ENCODE measurements at places on chromosomes 1 and 21.

DNA sequence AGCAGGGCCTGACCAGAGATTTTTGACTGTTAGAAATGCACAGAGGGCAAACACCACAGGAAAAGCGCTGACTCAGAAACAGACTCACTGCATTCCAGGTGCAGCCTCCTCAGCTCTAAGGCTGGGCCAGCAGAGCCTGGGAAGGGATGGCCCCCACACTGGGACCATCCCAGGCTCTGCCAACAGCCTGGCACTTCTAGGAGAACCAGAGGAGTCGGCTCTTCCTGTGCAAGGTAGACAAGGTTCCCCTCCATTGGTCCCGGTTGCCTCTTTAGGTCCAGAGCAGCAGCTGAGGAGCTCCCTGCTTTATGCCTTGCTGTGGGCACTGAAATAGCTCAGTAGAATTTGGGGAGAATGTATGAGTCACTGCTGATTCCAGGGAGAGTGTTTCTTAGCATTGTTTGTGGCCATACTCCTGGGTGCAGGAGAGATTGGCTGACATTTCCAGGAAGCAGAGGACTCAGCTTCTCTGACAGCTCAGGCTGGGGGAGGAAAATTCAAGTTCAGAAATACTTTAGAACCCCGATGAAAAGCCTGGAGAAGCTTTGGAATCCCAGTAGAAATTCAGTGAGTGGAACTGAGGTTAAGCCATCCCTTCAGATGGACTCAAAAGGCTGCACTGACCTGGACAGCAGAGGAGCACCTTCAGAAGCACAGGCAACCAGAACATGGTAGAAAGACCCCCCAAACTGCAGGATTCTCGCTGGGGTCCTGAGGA lies 19.7 kb downstream of the PRAMEF1 start:
- DNase-seq = no peak

GRCh38 chr1:95380909-95381308 lies 146.9 kb downstream of the RWDD3 start:
- DNase-seq = no peak

GRCh38 chr1:55898181-55898580 lies 681.2 kb downstream of the PLPP3 start:
- DNase-seq = no peak

GRCh38 chr1:117014209-117014608 lies 12.6 kb downstream of the CD101 start:
- DNase-seq = no peak

DNA sequence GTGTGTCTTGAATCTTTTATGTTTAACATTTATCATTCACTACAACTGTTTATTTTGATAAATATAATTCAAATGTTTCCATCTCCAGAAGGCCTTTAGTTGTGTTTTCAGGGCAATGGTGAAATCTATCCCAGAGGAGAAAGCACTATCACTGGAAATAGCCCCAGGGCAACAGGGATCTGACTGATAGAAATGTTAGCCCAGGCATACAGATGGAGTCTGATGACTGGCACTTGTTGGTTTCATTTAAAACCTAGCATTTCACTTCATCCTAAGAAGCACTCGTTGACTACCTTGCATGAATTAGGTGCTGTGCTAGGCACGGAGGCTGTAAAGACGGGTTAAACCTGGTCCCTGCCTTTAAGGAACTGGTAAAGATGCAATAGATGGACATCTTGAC lies 103.1 kb downstream of the C1orf21 start:
- DNase-seq = no peak

GRCh38 chr1:108059945-108060344 lies 95.0 kb upstream of the VAV3 start:
- DNase-seq = no peak

DNA sequence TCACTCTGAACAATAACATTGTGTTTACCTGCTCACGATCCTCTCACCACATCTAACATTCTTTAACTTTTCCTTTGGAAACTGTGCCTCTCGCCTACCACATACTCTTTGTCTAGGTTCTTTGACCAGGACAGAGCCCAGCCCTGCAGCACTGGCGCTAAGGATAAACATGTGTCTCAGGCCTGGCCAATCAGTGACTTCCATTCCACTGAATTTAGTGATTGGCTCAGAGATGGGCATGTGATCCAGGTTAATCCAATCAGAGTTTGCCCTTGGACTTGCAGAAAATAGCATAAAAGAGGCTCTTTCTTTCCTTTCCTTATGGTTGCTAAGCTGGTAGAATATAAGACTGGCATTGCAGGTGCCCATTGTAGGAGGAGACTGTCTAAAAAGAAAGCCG lies 605.7 kb downstream of the MATN1 start:
- DNase-seq = no peak

DNA sequence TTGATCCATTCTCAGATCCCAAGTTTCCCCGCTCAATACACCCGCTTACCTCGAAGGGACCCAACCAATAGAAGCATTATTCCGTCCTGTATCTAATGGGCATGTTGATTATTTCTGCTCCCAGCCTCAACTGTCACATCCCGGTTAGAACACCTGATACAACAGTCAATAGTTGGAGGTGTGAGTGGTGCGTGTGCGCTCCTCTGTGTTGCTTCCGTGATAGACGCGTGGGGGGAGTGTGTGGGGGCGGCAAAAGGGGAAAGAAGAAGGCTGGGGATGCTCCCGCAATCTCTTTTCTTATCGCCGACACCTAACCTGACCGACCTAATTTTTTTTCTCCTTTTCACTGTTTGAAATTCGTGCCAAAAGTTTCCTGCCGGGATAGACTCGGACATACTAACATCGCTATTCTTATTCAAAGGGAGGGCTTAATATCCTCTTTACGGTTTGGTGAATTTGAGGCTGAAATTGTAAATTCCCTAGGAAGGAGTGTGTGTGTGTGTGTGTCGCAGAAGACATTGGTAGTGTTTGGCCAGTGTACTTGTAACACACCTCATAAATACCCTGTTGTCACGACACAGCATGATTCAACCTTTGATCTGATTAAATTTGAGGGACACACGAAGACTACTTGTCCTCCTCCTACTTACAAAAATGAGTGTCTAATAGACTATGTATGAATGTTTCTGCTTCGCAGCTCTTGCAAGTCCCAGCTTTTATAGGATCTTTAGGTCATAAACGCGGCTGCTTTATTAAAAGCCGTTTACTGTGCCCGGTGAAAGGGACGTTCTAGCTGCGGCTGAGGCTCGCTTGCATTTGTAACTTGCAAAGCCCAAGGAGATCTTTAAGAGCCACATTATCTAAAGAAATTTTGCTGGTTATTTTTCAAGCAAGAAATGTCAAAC lies 1.5 kb upstream of the PROX1 start:
- peak; percentile 27 for DNase-seq

GRCh38 chr1:188889166-188889565 lies 1588.5 kb downstream of the BRINP3 start:
- no peak for DNase-seq

DNA sequence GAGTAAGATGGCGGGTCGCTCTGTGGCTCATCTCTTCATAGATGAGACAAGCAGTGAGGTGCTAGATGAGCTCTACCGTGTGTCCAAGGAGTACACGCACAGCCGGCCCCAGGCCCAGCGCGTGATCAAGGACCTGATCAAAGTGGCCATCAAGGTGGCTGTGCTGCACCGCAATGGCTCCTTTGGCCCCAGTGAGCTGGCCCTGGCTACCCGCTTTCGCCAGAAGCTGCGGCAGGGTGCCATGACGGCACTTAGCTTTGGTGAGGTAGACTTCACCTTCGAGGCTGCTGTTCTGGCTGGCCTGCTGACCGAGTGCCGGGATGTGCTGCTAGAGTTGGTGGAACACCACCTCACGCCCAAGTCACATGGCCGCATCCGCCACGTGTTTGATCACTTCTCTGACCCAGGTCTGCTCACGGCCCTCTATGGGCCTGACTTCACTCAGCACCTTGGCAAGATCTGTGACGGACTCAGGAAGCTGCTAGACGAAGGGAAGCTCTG lies 2.4 kb downstream of the TNFAIP8L2 start:
- no peak for DNase-seq

- no peak for DNase-seq
These were observed 9.1 kb upstream of the IRF2BP2 start for GRCh38 chr1:234619071-234619480.

GRCh38 chr21:17610911-17611310 lies 1.8 kb downstream of the BTG3 start:
- peak; percentile 16 for DNase-seq

DNA sequence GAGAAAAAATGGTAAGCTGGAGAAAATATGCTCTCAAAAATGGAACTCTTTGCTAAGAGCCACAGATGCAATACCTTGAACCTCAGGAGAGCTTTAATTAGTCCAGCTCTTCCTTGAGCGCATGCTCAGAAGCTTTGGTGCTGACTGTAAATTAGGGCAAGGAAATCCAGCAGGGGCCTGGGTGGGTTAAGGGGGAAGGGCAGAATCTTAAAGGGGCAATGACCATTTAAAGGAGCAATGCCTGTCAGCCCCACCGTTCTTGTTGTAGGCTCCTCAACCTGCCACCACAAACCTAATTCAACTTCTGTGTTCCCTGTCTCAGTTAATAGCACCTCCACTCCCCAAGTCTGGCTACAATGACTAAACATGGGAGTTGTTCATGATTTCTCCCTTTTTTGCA lies 6.8 kb upstream of the SLC22A15 start:
- DNase-seq = no peak

DNA sequence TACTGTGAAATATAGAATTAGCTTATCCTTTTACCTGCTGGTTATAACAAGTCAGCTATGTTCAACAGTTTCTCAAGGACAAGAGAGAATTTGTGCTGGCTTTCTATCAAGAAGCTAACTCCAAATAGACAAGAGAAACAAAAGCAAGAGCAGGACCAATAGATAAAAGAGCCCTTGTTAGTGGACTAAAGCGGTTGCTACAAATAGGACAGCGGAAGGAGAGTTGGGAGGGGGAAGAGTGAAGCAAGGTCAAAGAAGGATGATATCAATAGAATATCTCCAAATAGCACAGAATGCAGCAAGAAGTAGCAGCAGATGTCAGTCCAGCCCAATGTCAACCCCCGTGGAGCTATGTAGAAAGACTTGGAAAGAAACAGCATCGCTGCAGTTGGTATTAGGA lies 53.0 kb upstream of the AKT3 start:
- DNase-seq = peak; percentile 78

GRCh38 chr1:26300578-26301275 lies 5.7 kb downstream of the UBXN11 start:
- no peak for DNase-seq

DNA sequence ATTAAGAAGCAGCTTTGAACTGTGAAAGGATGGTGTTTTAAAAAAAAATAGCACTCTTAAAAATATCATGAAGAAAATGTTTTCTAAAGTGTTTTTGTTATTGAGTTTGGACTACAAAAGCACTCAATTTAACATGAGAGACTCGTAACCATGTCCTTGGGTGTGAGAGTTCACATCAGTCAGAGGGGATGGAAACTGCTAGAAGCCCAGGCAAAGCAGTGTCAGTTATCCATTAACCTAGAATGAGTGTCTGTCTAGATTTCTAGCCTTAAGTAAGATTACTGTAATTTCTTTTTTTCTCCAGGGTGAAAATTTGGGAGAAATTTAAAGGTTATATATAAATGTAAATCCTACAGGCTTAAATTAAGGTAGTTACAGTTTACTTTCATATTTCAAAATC lies 31.7 kb downstream of the SLC5A9 start:
- DNase-seq = no peak

DNA sequence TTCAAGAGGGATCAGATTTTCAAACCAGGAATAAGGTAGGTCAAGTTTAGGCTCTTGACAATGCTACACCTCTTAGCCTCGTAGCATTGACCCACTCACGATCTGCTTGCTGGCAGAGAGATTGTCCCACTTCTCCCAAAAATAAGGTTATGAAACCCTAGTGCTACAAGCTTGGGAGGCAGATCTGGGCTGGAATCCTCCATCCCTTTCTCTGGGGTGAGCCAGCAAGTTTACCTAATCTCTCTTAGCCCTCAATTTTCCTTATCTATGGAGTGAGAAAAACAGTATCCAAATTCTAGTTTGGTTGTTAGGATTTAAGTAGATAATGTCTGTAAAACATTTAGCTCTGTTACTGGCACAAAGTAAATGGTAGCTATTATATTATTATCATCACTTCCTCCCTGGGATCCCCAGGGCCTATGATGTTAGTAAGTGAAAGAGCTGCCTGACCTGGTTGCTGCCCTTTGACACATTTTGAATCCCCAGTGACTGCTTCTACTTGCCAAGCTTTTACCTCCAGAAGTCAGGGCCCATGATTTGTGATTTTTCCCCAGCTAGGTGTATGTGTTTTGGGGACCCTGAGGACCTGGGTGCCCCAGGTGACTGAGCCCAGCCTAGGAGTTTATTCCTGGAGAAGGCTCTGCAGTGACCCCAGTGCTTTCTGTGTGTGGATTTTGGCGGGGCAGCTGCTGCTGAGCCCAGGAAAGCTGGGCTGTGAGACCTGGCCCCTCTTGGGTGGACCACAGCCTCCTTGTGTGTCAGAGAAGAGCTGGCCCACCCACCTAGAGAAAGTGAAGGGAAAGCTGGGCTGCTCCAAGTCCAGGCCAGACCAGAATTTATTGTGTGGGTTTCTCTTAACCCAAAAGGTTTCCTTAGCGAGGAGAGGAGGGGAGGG lies 48.2 kb upstream of the VANGL1 start:
- no peak for DNase-seq

- DNase-seq = no peak
These were observed 39.9 kb upstream of the SMYD2 start for GRCh38 chr1:214241060-214241459.

GRCh38 chr1:99279525-99279924 lies 15.2 kb downstream of the PLPPR4 start:
- DNase-seq = no peak

GRCh38 chr1:8456308-8456912 lies 138.5 kb downstream of the SLC45A1 start:
- no peak for DNase-seq

DNA sequence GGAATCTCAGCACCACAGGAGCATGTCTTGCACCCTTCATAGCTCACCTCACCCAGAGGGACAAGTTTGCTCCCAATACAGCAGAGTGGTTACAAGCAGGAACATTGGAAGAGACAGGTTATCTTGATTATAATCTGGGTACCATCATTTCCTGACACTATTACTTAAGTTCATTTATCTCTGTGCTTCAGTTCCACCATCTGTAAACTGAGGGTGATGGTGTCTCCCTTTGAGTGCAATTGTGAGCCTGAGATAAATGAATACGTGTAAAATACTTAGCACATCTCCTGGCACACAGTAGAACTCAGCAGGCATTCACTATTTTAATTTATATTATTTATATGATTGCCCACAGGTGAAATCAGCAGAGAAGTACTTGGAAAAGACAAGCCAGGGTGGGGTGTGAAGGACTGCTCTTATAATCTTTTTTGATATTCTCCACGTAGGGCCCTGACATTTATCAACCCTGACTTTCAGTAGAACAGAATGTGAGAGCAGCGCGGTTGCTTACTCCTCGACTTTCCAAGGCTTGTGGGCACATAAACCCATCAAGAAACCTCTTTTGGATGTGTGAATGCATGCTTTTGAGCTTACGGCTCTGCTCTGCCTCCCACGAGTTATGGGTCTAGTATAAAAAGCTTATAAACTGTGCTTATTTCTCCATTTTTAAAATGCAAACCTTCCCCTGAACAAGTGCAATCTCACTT lies 34.9 kb downstream of the DUSP10 start:
- DNase-seq = peak; percentile 29

DNA sequence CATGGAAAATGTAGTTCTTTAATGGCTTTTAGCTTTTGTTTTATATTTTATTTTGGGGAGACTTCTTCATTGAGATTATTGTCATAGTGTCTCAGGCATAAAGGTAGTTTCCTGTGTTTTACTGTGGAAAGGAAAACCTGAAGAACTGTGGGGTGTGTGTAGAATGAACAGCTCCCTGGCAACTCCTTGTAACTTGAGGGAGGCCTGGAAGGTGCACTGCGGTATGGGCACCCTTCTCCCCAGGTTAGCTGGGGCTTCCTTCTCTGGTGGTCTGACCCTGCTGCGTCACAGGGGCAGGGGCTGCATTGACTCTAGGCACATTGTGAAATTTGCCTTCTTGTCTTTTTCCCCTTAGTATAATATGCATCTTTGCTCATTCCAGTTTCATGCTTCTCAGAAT lies 1.7 kb downstream of the ATP1B1 start:
- no peak for DNase-seq
